ENCODE measurements at places on chromosomes 5 and 9. TPM values are rescaled to one million over a fixed set of nuclear protein-coding genes. Genes with fewer than 3 reads are reported as not detected.

Gene ERCC6L2
- total RNA-seq, result 21.5 TPM

Gene AQP3
- 13.3 TPM for total RNA-seq

Gene DDX46
- 49.3 TPM for total RNA-seq

Gene SLC46A2
- not detected for total RNA-seq

Gene KIF3A
- total RNA-seq, result 4.0 TPM

Gene SVEP1
- 9.7 TPM for total RNA-seq

Gene ADRB2
- total RNA-seq, result 1.2 TPM

Gene SPATA31E1
- total RNA-seq, result not detected

Gene PCDHB15
- total RNA-seq, result 0.27 TPM

Gene HMMR
- 44.5 TPM for total RNA-seq

DNA sequence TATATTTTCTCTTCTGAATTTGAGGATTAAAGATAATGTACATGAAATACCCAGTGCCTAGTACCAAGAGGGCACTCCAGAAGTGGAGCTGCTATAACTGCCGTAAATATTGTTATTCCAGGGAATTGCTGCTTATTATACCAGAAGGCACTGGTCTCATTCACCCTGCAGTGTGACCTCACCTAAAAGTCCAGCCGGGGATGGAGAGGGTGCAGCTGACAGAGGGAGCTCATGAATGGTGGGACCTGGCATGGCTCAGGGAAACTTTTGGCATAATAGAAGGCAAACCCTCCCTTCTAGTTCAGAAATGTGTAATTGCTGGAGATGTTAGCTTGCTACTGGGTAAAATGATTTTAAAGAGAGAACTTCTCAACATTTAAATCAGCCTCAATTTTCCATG is 108.5 kb downstream of the MVB12B start:
- DNase-seq, result no peak

- DNase-seq, result no peak
These were observed 3.6 kb downstream of the RNF130 start for GRCh38 chr5:180067986-180068385.

- DNase-seq, result no peak
These were observed 192.9 kb downstream of the RAB3C start for GRCh38 chr5:58775701-58776262.

DNA sequence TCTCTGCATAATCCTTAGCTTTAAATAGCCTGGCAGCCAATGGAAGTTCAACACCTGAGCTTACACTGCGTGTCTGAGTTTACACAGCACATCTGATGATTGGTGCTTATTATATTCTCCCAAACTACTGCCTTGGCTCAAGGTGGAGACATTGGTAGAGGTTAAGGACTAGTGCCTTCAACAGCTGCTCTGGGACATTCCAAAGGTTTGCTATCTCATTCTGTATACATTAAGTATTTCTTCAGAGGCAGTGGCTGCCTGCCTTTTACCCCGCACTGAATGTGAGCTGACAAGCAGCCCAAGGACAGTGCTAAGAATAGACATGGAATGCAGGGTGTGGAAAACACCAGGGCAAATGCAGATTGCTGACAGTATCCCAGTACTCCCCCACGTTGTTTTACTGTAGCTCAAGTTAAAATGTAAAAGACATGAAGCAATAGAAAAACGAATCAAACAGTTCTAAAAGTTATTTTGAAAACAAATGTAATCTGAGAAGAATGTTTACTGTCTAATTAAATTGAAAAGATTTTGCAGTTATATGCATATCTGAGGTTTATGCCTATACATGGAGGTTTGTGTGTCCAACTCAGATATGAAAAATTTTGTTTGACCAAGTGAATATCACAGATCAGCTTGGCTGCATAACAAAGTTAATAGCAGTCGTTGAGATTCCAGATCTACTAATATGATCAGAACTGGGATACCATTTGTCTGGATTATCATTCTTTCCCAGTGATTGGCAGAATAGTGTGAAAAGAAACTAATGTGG is 1.8 kb downstream of the HSPB3 start:
- no peak for DNase-seq

- no peak for DNase-seq
These were observed 90.2 kb downstream of the APBA1 start for GRCh38 chr9:69582018-69582417.

- peak; percentile 65 for DNase-seq
These were observed 155.7 kb downstream of the RMI1 start for GRCh38 chr9:84136119-84136868.

GRCh38 chr9:90808398-90808797 is 6.8 kb downstream of the SYK start:
- no peak for DNase-seq

DNA sequence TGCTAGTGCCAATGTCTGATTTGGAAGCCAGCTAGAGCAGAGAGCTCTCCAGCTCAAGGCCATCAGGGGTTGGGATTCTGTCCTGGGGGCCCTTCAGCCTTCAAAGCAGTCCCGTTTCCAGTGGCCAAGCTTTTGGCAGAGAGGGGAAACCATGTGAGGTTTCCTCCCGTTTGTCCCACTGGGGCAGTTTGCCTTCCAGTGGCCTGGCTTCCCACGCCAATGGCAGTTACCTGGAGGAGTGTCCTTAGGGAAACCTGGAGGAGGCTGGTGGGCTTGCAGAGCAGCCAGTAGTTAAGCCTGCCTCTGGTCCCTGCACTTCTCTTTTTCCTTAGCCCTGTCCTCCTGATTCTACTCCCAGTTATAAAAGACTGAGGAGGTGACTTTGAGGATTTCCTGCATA is 37.7 kb downstream of the FGD3 start:
- DNase-seq, result no peak

- DNase-seq, result peak; percentile 36
These were observed 87.0 kb downstream of the ANGPTL2 start for GRCh38 chr9:127035423-127035822.

DNA sequence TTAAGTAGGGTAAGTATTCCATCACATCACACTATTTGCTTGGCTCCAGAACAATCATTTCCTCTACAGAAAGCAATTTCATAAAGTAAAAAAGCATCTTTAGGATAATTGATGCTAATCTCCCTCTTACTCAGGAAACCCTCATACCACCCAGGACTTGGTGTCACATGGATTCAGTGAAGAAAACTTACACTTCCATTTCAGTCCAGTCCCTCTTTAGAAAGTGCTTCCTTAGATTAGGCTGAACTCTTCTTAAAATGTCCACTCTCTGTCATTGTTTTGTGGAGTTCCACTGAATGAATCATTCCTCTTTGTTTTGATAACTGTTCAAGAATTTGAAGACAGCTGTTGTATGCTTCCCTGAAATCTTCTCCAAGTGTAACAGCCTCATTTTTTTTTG is 144.0 kb upstream of the ZNF462 start:
- no peak for DNase-seq

DNA sequence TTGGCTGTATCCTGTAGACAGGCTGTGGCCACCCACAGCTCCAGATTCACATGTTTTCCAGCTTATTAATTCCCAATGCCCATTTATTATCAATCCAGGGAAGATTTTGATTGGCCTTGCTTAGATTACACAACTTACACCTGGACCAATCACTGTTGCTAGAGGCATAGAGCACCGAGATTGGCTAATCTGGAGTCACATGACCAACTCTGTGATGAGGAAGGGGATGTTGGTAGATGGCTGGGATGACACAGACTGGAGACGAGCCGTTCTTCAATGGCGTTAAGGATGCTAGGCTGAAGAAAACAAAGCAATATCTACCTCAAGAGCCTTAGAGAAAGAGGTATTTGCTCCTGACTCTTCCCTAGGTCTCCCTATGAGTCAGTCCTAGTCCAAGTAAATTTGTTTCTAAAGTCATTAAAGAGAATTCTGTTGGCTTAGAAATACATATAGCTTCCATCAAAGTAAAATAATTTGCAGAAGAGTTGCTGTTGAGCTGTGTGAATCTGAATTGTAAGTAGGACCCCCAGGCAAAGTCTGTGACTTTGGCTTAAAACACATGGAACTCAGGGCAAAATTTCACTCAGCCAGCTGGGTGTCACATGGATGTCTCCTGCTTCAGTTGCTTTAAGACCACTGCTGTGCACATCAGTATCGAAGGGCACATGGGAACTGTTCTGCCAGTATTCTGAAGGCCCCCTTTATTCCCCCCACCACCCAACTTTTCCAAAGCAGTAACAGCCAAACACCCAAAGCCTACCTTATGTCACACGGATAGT is 326.4 kb upstream of the KLF4 start:
- DNase-seq, result no peak

DNA sequence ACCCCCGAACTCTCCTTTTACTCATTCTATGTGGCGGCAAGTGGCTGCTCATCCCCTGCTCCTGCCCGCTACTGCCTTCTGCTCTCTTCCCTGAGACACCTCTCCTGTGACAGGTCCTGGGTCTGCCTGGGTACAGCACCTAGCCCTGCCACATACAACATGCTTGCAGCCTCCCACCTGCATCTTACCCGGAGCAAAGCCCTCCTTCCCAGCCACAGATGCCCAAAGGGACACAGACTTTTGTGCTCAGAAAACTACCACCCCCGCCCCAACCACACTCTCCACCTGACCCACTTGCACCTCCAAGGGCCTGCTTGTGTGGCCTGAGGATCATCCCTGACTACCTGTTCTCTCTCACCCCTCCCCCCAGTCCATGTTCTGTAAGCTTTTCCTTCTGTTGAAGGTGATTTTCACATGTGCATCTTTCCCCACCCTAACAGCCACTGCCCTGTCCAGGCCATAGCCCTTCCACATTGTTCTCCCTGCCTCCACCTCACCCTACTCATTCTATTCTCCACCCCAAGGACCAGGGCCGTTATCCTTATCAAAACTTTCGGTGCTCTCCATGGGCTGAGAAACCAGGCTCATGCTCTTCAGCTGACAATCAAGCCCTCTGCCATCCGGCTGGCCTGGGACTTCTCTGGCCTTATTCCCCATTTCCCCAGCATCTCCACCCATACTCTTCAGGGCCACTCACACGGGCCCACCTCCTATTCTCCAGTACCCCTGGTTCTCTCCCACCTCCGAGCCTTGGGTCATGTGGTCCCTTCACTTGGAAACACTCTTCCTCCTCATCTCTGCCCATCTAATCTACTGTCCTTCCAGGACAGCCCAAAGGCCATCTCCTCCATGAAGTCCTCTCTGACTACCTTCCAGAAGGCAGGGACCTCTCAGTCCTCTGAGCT is 46.4 kb upstream of the ALDH1B1 start:
- DNase-seq, result no peak

DNA sequence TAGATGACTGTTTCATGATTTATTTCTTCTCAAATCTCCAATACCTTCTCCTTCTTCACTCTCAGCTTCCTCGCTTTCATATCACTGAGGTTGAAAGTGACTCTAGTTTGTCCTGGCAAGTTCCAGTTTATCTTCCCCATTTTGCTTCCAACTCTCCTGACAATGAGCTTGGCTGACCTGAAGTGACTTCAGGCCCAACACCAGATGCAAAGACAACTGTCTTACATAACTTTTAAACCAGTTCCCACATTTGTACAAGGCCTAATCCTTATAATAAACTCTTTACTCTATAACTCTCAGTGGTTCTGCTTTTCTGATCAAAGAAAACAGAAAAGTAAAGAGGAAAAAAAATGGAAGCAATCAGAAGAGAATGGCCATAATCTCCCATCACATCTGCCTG is 22.0 kb downstream of the GNG10 start:
- no peak for DNase-seq

DNA sequence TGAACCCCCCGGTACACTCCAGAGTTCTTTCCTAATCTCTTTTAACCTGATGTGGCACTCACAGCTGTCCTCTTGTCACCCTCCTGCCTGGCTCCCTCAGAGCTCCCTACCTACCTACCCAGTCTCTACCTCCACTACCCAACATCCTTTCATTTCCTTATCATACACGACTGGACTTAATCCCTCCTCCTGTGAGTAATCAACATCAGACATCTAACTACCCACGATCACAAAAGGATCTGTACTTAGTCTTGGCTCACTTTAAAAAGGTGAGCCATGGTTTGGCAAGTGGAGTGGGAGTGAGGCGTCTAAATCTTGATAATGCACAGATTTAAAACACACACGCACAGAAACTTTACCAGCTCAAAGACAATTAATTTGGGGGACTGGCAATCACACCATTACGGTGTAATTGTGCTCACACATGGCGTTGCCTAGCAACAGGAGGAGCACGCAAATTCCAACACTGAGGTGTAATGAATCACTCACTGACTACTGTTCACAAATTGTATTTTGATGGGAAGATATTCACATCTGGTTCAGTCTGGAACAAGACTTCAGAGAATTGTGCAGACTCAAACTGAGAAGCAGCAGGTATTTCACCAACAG is 235.9 kb downstream of the EPB41L4A start:
- DNase-seq, result no peak

GRCh38 chr9:128094950-128095544 is 27.0 kb downstream of the SLC25A25 start:
- DNase-seq, result no peak

GRCh38 chr9:5783982-5784381 is 48.9 kb downstream of the ERMP1 start:
- no peak for DNase-seq

DNA sequence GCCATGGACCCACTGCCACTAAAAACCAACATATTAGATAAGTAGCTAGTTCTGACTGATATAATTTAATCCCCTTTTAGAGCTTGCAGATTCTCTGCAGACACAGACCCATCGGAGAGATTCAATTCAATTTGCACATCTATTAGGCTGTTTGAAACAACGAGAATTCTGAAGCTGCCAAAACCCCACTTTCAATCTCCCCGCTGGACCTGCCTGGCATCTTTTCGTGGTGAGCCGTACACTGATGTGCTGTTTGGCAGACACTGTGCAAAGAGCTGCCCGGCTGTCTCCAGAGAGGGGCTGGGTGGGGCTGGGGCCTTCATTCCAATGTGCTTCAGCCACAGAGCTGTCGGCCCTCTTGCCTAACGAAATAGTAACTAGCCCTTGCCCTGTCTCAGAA is 42.1 kb upstream of the FAM240B start:
- DNase-seq, result no peak

- no peak for DNase-seq
These were observed 2.6 kb upstream of the ENC1 start for GRCh38 chr5:74643111-74643562.

GRCh38 chr5:148437249-148437648 is 53.5 kb downstream of the FBXO38 start:
- DNase-seq, result no peak

- DNase-seq, result no peak
These were observed 806.0 kb upstream of the ZNF608 start for GRCh38 chr5:125552486-125552885.

GRCh38 chr9:36037549-36038122 is 923 bp downstream of the RECK start:
- no peak for DNase-seq

GRCh38 chr5:148382961-148383360 is 797 bp upstream of the FBXO38 start:
- DNase-seq, result no peak

Data from colonic mucosa (tissue), 4 donors.